Forelimb muscle (tissue), 1 donor: ENCODE measurements at places on chromosomes 3 and 15. TPM values are rescaled to one million over a fixed set of nuclear protein-coding genes. Genes with fewer than 3 reads are reported as not detected.

MASP1 gene
- polyA plus RNA-seq: 9.6 TPM

SPTBN5 gene
- 1.9 TPM for polyA plus RNA-seq

DNA sequence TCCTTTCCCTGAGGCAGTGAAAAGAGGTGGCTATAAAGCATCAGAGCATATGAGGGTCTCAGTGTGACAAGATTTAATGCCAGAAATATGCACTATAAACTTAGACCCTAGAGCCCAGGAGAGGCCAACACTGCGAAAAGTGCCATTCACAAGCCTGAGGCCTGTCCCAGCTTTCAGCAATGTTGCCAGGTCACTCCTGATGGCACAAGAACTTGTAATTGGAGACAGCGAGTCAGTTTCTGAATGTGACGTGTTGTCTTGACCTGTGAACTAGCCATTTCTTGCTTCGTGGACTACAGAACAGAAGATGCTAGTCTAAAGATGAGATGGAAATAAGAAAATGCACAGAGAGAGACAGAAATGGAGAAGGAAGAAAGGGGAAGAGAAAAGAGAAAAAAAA is 87.9 kb downstream of the WDR72 start:
- no peak for DNase-seq

- no peak for DNase-seq
These were observed 383.1 kb upstream of the TPRG1 start for GRCh38 chr3:188788621-188789081.

DNA sequence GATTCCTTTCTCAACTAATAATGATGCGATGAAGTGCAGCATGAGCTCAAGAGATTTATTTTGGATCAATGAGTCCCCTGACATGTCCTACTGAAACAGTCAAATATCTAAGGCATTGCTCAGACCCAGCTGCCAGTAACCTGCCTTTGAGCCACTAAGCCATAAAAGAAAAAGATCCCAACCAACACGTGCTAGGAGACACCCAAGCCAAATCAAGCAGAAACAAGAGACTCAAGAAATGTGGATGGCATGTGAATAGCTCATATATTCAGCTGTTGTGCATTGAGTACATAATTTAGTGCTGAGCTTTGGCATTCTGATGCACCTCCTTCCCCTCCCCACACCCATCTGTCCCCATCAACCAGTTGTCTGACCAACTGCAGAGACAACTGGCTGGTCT is 29.2 kb downstream of the GJD2 start:
- DNase-seq: no peak

DNA sequence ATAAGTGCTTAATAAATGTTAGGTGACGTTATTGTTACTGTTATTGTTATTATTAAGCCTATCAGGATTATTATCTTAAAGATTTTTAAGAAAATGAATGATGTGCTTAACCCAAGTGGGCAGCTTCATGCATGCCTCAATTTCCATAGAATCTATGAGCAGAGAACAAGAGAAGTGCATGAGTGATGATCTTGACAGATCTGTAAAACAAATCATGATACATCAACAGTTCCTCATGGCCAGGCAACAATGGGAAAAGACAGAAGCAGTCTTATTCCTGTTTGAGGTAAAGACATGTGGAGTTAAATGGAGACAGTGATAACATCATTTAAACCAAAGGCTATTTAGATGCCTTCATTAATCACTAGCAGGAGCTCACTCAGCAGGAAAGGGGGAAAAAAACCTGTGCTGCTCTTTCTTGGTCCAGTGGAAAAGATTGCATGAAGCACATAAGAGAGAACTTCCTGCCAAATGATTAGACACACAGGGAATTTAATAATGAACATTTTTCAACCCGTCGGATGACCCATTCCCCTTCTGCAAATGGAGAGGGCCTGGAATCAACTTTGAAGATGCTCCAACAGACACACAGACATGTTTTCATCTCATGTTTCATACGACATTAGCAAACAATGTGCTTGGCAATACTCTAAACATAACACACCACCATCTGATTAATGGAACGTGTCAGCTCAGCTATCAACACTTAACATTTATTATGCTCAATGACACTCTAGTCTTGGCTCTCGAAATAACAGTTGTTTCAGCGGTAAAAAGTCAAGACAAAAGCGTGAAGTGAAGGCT is 212.2 kb upstream of the LRRN1 start:
- peak; percentile 46 for DNase-seq

DNA sequence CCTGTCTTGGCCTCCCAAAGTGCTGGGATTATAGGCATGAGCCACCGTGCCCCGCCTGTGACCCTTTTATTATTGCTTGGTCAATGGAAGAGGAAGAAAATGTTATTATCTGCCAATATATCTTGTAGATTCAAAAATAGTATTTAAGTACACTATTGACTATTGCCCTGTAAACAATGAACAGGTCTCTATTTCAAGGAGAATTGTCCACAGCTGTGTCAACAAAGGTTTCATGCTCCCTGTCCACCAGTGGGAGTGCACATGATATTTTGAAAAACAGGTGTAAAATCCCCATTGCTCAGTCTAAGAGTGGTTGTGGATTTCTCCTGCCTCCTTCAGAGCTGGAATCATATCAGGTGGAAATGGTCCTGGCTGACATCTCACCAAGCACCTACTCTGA is 36.5 kb upstream of the IGF1R start:
- no peak for DNase-seq

GRCh38 chr3:115494826-115495225 is 128.5 kb upstream of the GAP43 start:
- no peak for DNase-seq

GRCh38 chr3:45551214-45552010 is 43.1 kb upstream of the LIMD1 start:
- no peak for DNase-seq

SAMMSON gene
- polyA plus RNA-seq: not detected

TRAIP gene
- polyA plus RNA-seq: 4.3 TPM

- DNase-seq: no peak
These were observed 414.9 kb downstream of the RBMS3 start for GRCh38 chr3:29695643-29696198.

- DNase-seq: no peak
These were observed 77.4 kb downstream of the SNRK start for GRCh38 chr3:43363621-43364266.

IL5RA gene
- polyA plus RNA-seq: not detected

GRCh38 chr3:16254916-16255315 is 9.8 kb downstream of the DPH3 start:
- no peak for DNase-seq

DNA sequence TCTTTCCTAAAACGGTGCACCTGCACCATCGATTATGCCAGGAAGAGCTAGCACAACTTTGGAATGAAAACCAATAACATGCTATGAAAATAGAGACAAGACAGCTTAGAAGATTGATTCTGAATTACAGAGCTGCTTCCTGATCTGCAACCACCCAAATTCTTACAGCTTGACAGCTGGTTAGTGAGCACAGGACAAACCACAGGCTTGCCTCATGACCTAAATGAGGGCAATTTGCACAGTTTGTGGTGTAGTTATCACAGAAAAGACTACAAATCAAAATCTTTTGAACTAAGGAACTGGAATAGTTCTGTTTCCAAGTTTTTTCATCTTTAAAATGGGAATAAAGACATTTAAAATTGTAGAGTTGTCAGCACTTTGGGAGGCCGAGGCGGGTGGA is 533.5 kb downstream of the NAALADL2 start:
- no peak for DNase-seq

DNA sequence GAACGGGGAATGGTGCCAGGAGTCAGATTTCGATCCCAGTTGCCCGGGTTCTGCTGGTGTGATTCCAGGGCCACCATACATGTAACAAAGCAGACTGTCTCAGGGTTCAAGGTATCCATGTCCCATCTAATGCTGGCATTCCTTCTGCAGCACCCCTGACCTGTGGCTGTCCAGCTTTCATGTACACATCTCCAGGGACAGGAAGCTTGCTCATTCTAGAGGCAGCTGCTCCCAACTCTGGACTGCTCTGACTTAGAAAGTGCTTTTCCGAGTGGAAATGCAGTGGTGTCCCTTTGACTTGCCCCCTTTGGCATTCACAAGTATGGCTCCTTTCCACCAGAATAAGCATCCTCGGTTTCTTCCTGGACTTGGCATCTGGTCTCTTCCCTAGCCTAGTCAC is 30.9 kb downstream of the PML start:
- DNase-seq: no peak

- DNase-seq: no peak
These were observed 189.3 kb downstream of the OPA1 start for GRCh38 chr3:193782276-193782647.

NKTR gene
- 94.1 TPM for polyA plus RNA-seq

GP9 gene
- 0.42 TPM for polyA plus RNA-seq

AP4E1 gene
- 7.7 TPM for polyA plus RNA-seq

GRCh38 chr3:24829629-24830229 is 335.1 kb upstream of the THRB start:
- no peak for DNase-seq

- no peak for DNase-seq
These were observed 5.3 kb downstream of the CHST2 start for GRCh38 chr3:143124601-143125520.
